ENCODE measurements at places on chromosomes 12 and 14.

DNA sequence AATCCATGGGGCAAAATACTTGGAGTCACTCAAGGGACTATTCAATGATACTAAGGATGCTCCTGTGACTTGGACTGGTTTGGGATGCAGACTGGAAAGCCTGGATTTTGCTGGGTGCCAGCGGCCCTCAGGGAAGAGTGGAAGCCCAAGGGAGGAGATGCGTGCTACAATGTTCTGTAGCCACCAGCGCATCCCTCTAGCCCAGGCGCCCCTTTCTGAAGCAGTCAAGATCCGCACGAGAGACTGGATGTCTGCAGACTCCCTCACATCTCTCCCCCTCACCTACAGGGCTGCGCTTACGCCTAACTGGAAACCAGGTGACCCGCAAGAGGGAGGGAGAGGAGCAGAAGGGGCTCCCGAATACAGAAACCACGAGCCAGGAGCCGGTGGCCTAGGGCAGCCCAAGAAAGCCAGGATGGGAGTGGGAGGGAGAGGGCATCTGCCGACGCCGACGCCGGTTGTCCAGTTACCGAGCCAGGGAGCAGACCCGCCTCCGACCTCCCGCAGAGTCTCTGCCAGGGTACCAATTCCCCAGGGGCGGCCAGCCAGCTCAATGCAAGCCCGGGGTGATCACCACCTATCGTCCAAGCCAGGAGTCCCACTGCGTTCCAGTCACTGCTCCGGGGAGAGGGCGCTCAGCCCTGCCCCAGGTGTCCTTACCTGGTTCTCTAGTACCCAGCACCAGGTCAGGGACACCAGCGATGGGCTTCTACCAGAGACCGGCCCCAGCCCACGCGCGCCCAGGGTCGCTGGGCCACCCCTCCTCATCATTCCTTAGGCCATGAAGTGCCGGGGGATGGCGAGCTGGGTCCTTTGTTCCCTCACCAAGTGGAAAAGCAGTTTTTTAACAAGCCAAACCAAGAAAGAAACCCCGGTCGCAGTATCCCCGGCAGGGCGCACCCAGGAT is 1.2 kb downstream of the NTN4 start:
- DNase-seq, result no peak

DNA sequence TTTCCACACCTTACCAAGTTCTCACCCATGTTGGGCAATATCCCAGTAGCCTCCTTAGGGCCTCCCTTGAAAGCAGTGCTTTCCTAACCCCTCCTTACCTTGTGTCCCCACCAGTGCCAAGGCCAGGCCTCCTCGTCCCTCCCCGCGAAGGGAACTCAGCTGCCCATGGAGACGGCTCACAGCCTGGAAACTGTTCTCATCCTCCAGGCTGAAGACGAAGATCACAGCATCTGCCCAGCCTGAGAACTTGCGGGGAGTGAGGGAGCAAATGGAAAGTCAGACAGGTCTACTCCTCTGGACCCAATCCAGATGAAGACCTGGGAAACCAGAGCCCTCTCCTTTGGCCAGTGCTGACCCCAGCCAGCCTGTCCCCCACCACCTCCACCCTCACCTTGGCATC is 4.6 kb downstream of the AGAP2 start:
- DNase-seq, result no peak

DNA sequence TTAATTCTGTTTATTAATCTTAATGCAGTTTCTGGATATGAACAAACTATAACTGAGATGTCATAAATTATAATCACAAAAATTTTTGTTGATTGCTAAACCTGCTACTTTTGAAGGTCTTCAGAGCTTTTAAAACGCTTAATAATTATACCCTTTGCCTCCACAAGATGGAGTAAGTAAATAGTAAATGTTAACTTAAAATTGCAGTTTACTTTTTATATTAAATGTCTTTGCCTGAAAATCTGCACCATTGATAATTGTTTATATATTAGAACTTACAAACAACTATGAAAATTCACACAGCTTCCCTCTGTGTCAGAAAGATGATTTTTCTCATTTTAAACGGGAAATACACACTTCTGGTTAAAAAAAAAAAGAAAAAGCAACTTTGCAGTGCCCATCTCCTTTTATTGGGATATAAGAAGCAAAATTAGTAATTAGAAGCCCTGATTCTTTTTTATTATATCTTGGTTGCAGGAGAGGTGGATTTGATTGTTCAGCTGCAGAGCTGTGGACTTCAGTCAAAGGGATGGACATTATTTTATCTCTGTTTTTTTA is 35.6 kb downstream of the SCFD1 start:
- no peak for DNase-seq

DNA sequence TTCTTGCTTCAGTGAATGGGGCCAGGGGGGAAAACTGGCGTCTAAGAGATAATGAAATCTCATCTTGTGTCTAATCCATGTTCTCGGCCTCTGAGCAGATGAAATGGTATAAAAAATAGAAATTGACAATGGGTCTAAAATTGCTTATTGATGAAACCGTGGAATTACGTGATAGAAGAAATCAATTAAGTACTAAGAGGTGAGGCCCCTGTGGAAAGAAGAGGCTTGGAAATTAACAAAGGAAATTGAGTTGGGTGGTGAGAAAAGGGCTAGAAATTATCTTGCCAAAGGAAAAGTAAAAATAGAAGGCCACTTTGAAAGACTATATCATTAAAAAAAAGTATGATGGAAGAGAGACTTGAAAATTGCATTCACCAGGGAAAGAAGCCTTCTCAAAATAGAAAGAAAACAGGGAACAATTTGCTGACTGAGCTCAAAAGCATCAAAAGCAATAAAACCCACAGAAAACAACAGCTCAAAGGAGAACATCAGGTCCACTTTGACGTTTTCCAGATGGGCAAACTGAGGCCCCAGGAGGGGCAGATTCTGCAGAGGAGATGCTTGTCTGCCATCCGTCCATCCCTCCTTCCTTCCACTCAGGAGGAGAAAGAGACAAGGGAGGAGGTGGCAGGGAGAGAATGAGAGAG is 226.1 kb upstream of the RTL1 start:
- no peak for DNase-seq

DNA sequence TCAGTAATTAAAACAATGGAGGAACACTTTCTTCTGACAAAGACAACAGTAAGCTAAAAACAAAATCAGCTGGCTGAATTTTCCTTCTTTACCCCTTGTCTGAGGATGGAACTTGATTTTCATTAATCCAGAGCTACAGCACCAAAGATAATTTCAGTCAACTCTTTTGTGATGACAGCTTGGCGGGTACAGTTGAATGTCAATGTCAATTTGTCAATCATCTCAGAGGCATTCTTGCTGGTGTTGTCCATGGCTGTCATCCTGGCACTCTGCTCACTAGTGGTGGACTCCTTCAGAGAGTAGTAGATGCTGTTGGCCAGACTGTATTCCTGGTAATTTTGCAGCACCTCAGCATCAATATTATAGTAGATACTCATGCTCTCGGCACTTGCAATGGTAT is 34.4 kb upstream of the BMP4 start:
- DNase-seq, result no peak

- DNase-seq, result no peak
These were observed 41.9 kb downstream of the HCAR2 start for GRCh38 chr12:122661246-122661645.

GRCh38 chr12:51926718-51927117 is 19.4 kb downstream of the ACVRL1 start:
- peak; percentile 50 for DNase-seq

DNA sequence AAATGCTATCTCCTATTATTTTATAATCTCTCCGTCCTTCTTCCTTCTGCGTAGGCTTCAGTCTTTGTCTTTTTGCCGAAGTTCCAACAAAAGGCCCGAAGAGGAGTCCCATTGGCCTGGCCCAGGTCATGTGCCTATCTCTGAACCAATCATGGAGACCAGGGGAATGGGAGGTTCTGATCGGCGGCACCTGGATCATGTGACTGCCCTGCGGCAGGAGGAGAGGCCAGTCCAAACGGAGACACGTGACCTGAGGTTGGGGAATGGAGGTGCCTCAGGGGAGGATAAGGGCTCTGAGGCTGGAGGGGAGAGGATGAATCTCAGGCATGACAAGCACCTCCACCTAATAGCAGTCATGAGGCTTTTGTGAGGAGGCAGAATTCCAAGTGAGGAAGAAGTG is 86.0 kb downstream of the AACS start:
- DNase-seq, result no peak

GRCh38 chr14:33617154-33617553 is 333.7 kb downstream of the EGLN3 start:
- DNase-seq, result no peak

DNA sequence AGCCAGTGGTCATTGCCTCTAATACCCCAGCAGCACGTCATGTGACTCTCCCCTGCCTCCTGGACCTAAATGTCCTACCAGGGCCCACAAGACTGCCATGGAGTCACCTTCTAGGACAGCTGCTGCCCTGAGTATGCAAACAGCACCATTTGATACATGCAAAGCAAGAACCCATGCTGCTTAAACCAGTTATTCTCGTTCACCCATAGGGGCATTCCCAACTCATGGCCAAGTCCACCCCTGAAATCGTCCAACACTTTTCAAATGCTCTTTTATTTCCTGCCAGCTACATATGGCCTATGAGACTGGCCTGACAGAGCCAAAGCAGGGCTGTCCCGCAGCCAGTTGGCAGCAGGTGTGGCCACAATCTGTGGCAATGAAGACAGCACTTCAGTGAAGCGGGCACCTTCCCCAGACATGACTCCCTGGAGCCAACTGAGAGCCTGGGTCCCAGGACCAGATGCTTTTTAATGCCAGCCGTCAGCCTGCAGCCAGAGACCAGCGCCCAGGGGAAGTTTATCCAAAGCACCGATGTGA is 99.9 kb downstream of the BCAT1 start:
- DNase-seq, result no peak

All from inflammatory macrophage treated with lipopolysaccharide for 4 hours (primary cell).